Naive B cell (primary cell): ENCODE measurements at places on chromosomes 6 and 20.

GRCh38 chr6:148934539-148934938 lies 187.7 kb downstream of the UST start:
- DNase-seq, result no peak

DNA sequence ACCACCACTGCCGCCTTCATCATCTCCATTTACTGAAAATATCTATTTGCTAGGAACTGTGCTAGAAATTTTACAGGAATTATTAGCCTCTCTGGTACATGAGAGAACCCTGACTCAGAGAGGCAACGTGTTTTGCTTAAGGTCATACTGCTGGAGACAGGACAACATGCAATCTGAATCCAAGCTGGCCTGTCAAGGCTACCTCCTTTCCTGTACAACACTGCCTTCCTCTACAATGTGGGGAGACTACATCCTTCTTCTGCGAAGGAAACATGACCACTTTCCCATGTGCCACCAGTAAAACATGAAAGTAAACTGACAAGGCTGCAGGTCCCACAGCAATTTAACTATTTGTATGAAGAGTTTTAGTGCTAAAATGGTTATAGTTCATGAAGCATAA lies 200.9 kb downstream of the BACH2 start:
- no peak for DNase-seq

- DNase-seq, result no peak
These were observed 5.8 kb upstream of the SDCBP2 start for GRCh38 chr20:1334761-1335160.

DNA sequence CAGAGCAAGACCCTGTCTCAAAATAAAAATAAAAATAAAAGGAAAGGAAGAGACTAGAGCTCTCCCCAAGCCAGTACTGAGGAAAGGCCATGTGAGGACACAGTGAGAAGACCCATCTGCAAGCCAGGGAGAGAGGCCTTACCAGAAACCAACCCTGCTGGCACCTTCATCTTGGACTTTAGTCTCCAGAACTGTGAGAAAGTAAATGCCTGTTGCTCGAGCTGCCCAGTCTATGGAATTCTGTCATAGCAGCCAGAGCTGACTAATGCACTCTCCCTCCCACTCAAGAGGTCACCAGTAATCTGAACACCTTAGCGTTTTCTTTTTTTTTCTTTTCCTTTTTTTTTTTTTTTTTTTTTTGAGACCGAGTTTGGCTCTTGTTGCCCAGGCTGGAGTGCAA lies 7.3 kb upstream of the PRPH2 start:
- DNase-seq, result no peak

GRCh38 chr20:63508072-63508768 lies 9.3 kb upstream of the EEF1A2 start:
- no peak for DNase-seq

DNA sequence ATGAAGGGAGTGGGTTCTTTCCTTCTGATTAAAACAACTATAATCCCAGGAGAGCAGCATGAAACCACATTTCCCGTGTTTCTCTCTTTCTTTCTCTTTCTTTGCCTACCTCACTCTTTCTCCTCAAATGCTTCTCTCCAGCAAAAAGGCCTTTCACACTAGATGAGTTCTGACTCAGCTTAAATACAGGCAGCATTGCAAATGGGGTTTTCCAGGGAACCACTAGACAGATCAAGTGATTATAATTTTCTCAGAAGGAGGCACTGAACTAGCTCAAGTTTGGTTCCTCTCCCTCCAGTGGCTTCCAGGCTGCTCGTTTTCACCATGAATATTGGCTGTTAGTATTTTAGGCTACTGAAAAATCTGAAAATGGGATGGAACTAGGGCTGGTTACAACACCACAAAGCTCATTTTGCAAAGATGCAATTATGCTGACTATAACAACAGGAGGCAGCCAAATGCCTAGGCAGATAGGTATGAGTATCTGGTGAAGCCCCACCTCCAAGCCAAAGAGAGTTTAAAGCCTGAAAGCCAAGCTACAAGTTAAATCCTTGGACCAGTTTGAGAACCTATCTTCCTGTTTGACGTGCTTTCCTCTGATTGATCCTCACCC lies 260.0 kb downstream of the MMUT start:
- no peak for DNase-seq

DNA sequence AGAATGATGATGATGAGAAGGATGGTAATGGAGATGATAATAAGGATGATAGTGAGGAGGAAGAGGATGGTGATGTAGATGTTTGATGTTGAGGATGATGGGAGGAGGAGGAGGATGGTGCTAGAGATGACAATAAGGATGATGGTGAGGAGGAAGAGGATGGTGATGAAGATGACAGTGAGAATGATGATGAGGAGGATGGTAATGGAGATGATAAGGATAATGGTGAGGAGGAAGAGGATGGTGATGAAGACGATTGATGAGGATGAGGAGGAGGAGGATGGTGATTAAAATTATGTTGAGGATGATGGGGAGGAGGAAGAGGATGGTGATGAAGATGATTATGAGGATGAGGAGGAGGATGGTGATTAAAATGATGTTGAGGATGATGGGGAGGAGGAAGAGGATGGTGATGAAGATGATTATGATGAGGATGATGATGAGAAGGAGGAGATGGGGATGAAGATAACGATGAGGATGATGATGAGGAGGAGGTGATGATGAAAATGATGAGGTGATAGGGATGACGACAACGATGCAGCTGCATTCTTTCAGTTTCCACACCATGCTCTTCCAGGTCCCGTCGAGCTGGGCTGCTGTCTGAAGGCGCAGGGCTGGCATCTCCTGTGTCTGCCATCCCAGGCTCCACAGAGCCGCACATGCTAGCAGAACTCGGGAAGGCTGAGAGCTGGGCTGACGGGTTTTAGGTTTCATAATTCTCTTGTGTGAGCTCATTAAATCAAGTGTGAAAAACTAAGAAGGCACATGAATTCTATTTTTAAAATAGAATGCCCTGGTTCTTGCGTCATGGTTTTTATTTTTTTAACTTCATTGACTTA lies 274.9 kb downstream of the SMOC2 start:
- DNase-seq, result no peak

DNA sequence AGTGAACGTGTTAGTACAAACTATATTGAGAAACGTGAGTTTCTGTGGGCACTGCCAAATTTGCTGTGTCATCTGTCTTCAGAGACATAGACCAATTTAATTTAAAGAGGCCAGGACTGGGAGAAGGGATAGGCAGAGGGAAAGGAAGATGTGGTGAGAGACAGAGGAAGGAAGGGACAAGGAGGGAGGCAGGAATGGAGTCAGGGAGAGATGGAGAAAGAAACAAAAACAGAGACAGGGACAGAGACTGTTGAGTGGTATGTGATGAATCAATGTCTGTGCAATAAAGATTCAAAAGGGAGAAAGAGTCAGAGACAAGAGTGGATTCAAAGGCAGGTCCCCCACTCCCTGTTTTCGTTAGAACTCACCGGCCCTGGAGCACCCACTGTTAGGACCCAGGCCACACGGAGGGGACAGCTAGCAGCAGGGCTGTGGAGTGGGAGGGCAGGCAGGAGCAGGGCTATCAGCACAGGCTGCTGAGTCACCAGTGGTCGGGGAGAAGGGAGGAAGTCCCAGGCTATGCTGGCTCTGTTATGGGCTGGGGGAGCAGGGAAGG lies 51.6 kb upstream of the CHD6 start:
- DNase-seq, result no peak

GRCh38 chr20:57526087-57526884 lies 1.3 kb upstream of the CTCFL start:
- DNase-seq, result no peak

DNA sequence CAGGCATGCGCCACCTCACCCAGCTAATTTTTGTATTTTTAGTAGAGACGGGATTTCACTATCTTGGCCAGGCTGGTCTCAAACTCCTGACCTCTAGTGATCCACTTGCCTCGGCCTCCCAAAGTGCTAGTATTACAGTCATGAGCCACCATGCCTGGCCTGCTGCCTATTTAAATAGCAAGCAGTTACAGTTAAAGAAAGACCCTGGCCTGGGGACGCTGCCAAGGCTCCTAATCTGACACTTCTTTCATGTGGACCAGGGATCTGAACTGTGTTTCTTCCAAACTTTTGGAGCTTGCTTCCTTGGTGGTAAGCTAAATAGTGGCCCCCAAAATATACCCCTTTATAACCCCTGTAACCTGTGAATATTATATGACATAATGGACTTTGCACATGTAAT lies 15.3 kb downstream of the PPARD start:
- DNase-seq, result no peak

DNA sequence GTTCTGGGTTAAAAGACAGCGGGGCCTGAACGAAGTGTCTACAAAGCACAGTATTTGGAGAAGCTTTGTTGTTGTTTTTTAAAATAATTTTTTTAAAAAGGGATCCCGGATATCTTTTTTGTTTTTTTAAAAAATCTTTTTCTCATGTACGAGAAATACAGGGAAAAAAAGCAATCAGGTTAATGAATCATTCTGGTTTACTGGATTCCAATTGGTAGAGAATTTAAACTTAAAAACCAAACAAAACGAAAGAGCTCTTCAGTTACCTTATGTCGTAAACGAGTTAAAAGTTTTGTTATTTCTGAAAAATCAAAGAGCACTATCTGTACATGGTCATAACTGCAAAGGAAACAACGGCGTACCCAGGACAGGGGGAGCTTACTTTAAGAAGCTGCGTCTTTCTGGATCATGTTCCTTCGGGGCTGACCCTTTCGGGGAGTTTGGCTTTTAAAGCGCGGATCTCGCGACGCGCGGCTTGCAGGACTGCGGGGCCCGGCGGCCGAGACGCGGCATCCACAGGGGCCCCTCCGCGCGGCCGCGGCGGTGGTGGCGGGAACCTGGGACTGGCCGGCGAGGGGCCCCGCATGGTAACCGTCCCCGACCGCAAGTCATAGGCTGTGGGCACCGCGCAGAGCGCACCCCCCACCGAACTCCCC lies 927 bp downstream of the IL20RA start:
- DNase-seq, result peak; percentile 1

GRCh38 chr6:105790635-105791034 lies 295.5 kb upstream of the PRDM1 start:
- no peak for DNase-seq

- DNase-seq, result no peak
These were observed 64.5 kb upstream of the SLC22A1 start for GRCh38 chr6:160057080-160057479.

- DNase-seq, result peak; percentile 45
These were observed 31.6 kb upstream of the NOTCH4 start for GRCh38 chr6:32255199-32256153.

GRCh38 chr20:4667371-4667773 lies 54.3 kb upstream of the PRND start:
- no peak for DNase-seq

GRCh38 chr6:143363299-143363698 lies 87.2 kb downstream of the ADAT2 start:
- no peak for DNase-seq

DNA sequence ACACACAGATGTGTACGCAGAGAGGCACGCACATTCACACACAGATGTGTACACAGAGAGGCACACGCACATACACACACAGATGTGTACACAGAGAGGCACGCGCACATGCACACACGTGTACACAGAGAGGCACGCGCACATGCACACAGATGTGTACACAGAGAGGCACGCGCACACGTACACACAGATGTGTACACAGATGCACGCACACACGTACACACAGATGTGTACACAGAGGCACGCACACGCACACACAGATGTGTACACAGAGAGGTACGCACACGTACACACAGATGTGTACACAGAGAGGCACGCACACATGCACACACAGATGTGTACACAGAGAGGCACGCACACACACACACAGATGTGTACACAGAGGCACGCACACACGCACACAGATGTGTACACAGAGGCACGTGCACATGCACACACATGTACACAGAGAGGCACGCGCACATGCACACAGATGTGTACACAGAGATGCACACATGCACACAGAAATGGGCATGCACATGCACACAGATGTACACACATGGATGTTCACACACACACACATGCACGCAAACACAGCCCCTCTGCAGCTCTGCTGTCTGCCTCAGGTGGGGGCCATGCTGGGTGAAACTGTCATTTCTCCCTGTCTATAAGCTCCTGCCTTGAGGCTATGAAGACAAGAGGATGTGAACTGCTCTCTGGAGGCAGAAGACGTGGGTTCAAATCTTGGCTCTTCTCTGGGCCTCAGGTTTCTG lies 14.3 kb upstream of the MYT1 start:
- no peak for DNase-seq

DNA sequence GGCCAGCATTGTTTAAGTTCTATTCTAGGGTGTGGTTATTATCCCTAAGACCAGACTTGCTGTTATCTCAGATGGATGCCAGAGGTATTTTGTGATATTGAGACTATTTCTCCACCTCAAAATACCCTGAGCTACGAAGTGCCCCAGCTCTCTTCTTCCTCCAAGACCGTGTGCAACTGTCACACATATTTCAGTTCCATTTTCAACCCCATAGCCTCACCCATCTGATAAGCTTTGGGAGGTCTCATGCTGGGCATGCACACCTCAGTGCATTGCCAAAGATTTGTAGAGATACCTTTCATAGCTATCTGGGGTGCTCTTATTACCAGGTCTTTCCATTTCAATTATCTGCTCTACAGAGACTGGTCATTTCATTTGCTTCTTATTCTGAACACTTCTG lies 815.8 kb upstream of the EYS start:
- DNase-seq, result no peak

- no peak for DNase-seq
These were observed 17.1 kb downstream of the HLA-A start for GRCh38 chr6:29959467-29959866.

DNA sequence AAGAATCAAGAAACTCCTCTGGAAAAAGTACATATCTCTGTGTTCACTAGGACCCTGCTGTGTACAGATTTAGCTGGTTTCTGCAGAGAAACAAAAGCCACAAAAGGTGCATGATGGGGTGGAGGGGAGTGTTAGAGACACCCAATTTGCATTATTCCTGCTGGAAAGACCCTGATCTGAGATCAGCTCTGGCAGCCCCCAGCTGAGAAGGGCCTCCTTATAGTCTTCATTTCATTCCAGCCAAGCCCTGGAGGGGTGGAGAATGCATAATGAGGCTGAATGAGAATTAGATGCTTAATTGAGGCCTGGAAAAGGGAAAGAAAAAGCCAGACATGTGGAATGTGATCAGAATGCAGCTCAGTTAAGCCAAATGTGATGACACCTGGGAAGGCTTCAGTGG lies 545.6 kb downstream of the KIF16B start:
- no peak for DNase-seq

DNA sequence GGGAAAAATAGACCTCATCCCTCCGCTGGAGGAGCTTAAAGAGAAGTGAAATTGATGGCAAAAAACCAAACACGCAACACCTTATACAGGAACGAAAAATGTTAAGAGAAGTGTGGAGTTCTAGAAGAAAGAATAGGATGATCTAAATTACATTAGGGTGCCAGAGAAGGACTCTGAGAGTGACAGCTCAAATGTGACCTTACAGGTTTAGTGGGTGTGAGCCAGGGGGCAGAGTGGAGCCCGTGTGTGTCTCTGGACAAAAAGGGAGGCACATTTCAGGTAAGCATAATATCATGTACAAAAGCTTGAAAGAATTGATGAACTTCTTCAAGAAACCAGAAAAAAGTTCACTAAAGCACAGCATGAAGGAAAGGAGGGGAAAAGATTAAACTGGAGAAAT lies 20.8 kb downstream of the HLA-DRA start:
- no peak for DNase-seq
